Stimulated activated CD4-positive, alpha-beta T cell treated with anti-CD3 and anti-CD28 coated beads, Interleukin-15, amount 100 ng/mL, for 1 hour (primary cell): ENCODE measurements at places on chromosomes 12 and 14.

GRCh38 chr12:109393437-109394345, 46.0 kb downstream of the MYO1H start:
- no peak for DNase-seq

- DNase-seq = no peak
Observed at GRCh38 chr14:63308723-63309317, 9.9 kb downstream of the GPHB5 start.

DNA sequence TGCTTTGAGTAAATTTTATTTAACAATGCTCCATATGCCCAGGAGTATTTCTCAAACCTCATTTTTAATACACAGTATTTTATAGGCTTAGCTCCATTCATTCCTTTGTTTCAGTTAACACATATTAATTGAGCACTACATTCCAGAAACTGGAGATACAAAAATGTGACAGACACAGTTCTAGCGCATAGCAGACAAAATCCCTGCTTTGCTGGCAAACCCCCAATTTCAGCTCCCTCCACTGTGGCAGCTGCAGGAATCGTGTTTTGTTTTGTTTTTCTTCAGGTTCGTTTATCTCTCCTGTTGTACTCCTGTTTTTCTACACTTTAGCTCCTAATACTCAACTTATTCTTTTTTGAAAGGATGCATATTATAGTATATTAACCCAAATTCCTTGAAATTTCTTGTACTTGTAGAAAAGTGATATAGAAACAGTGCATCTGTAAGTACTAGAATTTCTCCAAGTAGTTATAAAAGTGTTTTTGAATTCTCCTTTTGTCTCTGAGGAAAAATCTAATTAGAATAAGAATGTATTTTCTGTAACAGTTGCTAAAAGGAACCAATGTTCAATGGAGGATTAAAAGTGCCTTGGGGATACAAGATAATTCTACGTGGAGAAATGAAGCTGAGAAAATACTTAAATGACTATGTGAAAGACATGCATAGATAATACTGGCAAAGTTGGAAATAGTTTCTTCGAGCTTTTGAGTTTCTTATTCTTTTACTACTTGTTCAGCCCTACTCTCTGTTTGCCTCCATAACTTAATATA, 6.4 kb upstream of the RAB21 start:
- no peak for DNase-seq

DNA sequence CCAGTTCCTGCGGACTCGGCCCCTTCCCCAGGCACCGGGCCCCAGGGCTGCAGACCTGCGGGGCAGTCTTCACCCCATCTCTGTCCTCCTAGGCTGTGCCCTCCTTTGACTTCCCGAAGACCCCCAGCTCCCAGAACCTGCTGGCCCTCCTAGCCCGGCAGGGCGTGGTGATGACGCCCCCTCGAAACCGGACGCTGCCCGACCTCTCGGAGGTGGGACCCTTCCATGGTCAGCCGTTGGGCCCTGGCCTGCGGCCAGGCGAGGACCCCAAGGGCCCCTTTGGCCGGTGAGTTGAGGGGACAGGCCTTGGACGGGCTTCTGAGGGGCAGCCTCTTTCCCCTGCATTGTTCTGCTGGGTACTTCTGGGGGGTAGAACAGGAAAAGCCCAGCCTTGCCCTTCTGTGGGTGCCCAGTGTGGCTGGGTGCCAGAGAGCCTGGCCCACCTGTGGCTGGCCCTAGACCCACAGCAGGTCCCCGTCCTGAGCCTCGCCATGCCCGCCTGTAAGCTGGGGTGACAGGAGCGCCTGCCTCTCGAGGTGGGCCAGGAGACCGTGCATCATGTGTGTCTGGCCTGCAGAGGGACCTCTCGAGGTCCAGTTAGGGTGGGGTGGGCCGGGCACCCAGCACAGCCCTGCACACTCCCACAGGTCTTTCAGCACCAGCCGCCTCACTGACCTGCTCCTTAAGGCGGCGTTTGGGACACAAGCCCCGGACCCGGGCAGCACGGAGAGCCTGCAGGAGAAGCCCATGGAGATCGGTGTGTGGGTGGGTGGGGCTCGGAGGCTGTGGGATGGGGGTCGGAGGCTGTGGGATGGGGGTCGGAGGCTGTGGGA, 12.6 kb upstream of the PUS1 start:
- DNase-seq = no peak

DNA sequence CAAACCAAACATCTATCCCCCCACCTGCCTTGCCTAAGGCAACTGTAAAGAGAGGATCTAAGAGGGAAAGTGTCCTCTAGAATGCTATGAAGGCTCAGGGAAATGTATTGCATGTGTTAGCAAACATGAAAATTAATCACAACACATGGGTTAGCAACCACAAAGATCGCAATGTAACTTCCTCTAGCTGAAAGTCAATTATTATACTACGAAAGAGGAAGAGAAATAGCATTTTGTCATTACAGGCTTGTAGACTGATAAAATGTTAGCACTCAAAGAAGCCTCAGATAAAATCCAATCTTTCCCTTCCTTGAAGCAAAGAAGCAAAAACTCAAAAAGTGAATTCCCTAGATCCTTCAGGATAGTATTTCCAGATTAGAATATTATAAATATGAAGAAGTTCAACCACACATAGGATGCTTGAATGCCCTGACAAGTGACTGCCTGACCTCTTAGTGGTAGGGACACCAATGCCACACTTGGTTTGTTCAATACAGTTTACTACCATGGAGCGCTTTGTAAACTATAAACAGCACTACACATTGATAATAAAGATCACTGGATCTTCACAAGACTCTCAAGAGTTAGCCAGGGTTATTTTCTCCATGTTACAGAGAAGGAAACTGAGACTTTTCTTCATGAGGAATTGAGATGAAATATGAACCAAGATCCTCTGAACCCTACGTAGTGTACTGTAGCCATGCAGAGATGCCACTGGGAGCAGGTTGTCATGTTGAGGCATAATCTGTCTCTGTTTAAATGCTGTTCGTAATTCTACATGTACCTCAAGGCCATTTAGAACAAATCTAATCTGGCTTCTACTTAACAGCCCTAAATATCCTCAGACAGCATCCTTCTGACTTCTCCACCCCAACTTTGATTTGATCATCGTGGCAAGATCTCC, 100.7 kb downstream of the ITPR2 start:
- DNase-seq = no peak

GRCh38 chr12:122228092-122228491, 2.2 kb upstream of the DIABLO start:
- no peak for DNase-seq

DNA sequence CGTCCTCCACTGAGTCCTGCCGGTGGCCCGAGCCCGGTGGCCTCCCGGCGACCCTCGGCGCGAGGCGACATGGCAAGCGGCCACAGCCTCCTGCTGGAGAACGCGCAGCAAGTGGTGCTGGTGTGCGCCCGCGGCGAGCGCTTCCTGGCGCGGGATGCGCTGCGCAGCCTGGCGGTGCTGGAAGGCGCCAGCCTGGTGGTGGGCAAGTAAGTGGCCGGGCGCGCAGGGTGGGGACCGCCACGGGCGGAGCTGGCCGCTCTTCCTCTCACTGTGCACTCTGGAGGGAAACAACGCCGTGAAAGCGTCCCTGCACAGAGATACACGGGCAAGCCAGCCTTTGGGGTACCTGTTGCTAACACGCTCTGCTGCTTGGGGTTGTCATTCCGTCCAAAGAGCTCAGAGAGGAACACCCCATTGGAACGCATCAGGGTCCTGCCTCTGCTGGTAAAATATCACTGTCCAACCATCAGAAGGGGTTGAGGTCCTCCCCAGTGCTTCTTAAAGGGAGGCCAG, at the start of gene AMDHD1:
AMDHD1 (plus strand) TSS at position 2 of the 513 bp plus-strand sequence; CDS start at position 70, 68 bp downstream.
- DNase-seq = peak; percentile 20

- DNase-seq = no peak
Observed at GRCh38 chr12:97368462-97369163, 94.0 kb upstream of the RMST start.

DNA sequence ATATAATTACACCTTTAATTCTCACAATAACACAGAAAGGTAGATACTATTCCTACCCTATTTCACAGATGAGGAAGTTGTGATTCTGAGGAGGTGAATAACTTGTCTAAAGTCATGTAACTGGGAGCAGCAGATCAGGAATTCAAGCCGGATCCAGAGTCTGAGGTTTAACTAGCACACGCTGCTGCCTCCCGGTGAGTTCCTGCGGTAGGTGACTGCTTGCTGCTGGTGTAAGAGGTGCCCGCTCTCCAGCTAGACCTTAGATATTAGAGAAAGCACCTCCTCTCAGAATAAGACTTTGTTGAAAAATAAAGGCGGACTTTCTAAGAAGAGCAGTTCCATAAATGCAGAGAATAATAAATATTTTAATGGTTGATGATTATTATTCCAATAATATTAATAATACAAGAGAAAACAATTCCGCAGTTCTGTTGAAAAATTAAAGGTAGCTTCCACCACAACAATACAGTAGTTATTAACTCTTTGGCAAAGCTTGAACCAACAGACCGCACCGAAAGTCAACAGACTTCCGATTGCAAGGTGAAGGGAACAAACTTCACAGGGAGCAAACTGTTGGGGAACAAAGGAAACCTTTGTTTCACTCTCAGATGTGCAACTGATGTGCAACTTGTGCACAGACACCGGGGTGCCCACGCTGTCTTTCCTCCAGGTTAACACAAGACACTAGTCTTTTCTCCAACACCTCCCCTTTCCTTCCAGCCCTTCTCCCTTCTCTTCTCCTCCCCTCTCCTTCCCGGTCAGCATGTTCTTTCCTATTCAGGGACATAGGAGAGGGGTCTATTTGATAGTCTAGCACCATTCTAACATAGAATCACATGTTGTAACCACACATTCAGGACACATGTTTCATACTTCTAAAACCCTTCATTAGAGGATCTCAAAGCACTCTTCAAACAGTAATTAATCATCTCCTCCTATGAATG, 73.2 kb upstream of the EGLN3 start:
- DNase-seq = no peak

GRCh38 chr12:67471810-67472209, 176.7 kb upstream of the DYRK2 start:
- no peak for DNase-seq

DNA sequence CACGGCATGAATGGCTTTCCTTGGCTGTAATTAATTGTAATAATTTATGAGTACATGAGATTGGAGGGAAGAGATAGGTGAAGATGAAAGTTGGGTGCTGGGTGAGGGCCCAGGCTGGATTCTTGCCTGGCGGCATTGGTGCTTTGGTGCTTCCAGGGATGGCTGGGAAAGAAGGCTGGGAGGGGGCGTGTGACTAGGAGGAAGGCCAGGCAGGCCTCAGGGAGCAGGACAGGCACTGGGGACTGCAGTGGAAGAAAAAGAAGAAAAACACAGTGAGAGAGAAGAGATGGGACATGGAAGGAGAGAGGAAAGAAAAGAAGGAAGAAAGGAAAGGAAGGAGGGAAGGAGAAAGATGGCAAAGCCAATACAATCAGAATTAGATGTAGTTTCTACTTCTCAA, 3.7 kb downstream of the HOXC9 start:
- no peak for DNase-seq

- no peak for DNase-seq
Observed at GRCh38 chr14:63996016-63996415, 143.2 kb downstream of the SYNE2 start.

DNA sequence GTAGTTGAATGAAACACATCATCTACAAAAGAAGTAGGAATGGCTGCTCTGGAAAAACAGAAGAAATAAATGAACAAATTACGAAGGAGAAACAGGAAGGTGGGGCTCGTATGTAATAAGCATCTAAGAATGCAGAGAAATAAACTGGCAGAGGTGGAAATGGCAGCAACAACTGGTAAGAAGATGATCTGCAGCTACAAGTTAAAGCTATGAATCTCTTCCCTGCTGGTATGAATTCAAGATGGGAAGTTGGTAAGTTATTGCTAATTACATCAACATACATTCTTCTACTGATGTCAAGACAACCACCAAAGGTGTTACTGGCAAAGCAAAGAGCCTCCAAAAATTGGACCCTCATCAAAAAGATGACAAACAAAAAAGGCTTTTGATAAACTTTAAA, 59.8 kb downstream of the HECTD4 start:
- DNase-seq = no peak

DNA sequence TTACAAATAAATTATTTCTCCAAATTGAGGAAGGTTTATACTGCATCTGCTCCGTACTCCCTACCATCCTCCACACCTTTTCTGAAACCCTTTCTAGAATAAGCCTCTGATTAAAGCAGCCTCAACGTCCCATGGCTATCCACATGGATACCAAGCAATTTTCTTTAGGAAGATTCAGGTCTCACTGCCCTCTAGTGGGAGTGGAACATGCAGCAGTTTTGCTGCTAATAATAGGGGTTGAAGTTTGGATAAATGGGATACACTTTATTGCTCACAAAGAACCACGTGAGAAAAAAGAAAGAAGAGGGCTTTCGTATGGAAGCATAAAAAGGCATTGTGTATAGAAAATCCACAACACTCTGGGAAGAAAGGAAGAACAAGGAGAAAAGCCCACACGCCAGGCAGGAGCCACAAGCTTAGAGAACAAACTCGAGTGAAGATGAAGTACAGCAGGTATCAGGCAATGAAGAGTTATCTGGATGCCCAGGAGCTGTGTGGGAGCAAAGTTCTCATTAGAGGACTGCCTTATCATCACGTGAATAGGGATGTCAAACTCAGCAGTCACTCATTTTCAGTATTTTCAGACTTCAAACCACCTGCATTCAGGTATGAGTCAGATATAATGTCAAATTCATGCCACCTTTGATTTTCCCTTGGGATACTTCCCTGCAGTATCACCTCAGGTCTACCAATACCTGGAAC, 45.8 kb downstream of the CCER1 start:
- DNase-seq = no peak

DNA sequence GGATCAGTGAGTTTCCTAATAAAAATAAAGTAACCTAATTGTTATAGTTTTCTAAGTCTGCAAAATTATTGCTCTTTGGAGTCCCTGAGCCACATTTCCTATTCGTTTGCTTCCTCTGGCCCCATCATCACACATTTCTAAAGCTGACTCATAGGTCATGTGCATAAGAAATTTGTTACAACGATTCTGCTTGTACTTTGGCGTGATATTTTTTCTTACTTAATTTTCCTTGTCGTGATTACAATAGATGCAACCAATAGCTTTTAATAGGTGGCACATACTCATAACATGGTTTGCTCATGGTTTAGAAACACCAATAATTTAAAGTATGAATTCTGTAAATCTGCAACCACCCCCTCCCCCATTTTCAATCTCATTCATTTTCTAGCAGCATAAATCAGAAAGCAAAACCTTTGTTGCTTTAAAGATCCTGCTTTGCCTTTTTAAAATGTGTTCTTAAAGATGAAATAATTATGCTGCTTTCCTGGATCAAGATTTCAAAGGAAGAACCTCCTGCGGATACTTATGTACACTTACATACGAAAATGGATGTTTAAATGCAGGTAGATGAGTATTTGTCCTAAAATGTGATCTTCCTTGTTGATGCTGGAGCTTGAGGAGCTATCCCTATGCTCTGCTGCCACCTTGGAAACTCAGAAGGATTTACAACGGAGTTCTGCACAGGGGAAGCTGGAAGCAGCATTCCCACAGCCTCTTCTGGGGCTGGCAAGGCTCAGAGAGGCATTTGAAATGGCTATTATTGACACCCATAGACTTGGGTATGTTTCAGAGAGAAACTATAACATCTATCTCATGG, 1.7 kb upstream of the FLRT2 start:
- no peak for DNase-seq

- no peak for DNase-seq
Observed at GRCh38 chr12:89235189-89235993, 116.9 kb downstream of the DUSP6 start.
